NB4 (cell line): ENCODE measurements at places on chromosomes 5 and 9.

DNA sequence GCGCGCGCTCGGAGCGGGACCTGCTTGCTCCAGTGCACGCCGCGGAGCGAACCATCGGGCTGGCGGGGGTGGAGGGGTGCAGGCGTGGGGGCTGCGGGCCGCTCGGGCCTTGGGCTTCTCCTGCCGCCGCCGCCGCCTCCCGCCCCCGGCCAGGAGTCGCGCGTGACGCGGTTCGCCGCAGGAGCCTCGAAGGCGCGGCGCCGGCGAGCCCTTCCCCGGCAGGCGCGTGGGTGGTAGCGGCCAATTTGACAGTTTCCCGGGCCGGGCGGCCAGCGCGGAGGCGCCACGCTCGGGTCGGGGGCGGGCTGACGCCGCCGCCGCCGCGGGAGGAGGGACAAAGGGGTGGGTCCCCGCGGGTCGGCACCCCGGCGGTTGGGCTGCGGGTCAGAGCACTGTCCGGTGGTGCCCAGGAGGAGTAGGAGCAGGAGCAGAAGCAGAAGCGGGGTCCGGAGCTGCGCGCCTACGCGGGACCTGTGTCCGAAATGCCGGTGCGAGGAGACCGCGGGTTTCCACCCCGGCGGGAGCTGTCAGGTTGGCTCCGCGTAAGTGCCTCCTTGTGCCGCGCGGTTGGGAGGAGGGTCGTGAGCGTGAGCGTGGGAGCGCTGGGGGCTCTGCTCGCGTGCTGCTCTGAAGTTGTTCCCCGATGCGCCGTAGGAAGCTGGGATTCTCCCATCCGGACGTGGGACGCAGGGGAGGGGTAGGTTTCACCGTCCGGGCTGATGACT, at the start of gene TJP2:
Gene TJP2 (plus strand): TSS at position 387 of the 725 bp plus-strand sequence. CDS start 96 bp downstream, at position 483.
- DNase-seq: peak; percentile 50

DNA sequence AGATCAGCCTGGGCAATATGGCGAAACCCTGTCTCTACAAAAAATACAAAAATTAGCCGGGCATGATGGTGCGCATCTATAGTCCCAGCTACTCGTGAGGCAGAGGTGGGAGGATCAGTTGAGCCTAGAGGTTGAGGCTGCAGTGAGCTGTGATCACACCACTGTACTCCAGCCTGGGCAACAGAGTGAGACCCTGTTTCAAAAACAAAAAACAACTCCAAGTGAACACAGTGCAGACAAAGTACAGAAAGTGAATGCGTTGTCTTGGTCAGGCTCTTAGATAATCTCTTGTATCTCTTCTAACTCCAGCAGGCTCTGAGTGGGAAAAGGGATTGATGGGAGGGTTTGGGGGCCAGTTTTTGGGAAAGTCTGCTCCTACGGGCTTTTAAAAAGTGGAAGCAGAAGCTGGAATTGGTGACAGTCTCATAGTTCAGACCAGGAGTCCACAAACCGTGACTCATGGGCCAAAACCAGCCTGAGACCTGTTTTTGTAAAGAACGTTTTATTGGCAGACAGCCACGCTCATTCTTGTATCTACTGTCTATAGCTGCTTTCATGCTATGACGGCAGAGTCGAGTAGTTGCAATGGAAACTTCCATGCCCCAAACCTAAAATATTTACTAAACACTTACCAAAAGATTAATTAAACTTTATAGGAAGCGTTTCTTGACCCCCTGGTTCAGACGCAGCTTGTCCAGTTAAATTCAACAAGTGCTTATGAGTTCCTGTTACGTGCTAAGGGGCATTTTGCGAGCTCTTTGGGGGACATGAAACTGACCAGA, 32.9 kb downstream of the NDST1 start:
- no peak for DNase-seq

GRCh38 chr5:86983208-86983607, 284.5 kb upstream of the RASA1 start:
- DNase-seq: no peak

DNA sequence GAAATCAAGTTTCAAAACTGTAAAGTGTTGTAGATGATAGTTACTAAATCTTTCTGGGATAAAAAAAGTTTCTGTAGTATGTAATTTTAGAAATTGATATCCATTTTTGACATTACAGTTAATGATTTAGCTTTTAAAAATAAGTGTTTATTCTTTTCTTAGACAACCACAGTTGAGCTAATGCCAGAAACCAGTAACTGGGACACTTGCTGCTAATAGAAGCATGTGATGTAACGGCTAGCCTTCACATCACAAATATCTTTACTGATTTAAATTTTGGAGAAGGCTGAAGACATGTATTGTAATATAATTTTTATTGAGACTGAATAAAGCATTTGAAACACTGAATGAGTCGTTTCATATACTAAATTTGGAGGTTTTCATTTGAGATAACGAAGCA, 18.8 kb downstream of the CSNK1G3 start:
- no peak for DNase-seq

DNA sequence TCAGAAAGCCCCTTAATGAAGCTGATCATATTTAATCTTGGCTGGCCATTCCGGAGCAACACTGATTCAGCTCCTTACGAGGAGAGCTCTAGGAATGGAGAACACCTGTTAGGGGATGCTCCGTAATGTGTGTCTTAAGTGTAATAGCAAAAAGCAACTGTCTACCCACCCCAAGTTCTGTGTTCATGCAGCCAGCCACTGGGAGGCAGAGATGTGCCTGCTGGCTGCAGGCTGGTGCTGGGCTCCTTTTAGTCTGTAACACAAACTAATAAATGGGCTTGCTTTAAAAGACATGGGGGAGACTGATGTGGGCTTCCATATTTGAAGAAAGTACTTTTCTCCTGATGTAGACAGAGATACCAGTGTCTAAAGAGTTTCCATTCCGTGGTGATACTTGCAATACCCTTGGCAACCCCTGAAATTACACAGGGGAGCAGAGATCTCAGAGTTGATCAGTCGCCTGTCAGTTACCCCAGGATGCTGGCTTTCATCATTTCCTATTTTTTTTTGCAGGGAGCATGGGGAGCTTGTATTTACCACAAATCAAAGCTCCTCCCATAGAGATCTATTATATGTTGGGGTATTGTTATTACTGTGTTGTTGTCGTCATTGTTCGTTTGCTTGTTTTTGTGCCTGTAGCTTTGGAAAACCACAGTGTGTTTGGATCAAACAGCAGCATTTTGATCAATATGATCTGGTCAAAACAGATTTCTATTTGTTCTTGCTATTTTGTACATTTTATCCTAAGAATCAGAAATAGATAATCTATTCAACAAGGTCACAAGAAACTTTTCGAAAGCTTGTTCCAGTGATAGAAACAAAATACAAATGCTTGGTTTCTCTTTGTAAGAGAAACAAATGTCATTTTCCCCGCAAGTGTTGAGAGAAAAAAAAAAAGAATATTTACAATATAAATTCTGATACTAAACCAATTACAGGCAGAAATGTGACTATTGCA, 65.8 kb downstream of the MTX3 start:
- peak; percentile 11 for DNase-seq
